Prostate gland (tissue), 2 donors: ENCODE measurements at places on chromosomes 16 and 17. TPM values are rescaled to one million over a fixed set of nuclear protein-coding genes. Genes with fewer than 3 reads are reported as not detected.

The C17orf113 gene
- 4.8 TPM for total RNA-seq

- no peaks in the 10 kb centered on the region for H3K4me1 ChIP-seq
- DNase-seq: no peak
- peak overlapping the region; percentile 21 for H3K4me3 ChIP-seq
- H3K27ac ChIP-seq: no peak overlapping the region
- H3K27me3 ChIP-seq: peaks cover 8% of the 10 kb centered on the region
- H3K36me3 ChIP-seq: no peaks in the 10 kb centered on the region
Measured at GRCh38 chr17:74738051-74738996, 1.3 kb downstream of the RAB37 start.

- H3K27me3 ChIP-seq: no peaks in the 10 kb centered on the region
- H3K27ac ChIP-seq: no peak overlapping the region
- H3K4me3 ChIP-seq: no peak overlapping the region
- no peaks in the 10 kb centered on the region for H3K4me1 ChIP-seq
- no peaks in the 10 kb centered on the region for H3K36me3 ChIP-seq
Measured at GRCh38 chr16:35750701-35751104, 2291.3 kb downstream of the TP53TG3F start.

DNA sequence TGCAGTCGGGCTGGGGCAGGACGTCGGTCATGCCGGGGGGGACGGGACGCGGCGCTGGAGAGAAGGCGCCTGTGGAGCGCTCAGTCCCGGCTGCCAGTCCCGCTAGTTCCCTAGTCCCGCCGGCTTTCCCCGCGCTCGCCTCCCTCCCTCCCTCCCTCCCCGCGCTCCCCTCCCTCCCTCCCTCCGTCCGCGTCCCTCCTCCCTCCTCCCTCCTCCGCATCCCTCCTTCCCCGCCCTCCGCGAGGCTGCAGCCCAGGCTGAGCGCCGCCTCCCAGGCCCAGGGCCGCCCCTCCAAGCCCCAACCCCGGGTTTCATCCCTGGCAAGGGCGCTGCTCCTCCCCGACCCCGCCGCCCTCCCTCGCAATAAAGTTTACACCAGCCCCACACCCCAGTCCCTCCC is 34.8 kb downstream of the TIMM22 start:
- peak overlapping the region; percentile 23 for H3K4me3 ChIP-seq
- no peaks in the 10 kb centered on the region for H3K27me3 ChIP-seq
- DNase-seq: peak; percentile 35
- peaks cover 14% of the 10 kb centered on the region for H3K4me1 ChIP-seq

The RNF222 gene
- not detected for total RNA-seq

- no peaks in the 10 kb centered on the region for H3K27me3 ChIP-seq
- H3K4me1 ChIP-seq: no peaks in the 10 kb centered on the region
- no peak overlapping the region for H3K4me3 ChIP-seq
- no peak for DNase-seq
- H3K27ac ChIP-seq: no peak overlapping the region
Measured at GRCh38 chr16:87216841-87217275, 100.3 kb downstream of the C16orf95 start.
